ENCODE measurements at places on chromosomes 7 and 10. TPM values are rescaled to one million over a fixed set of nuclear protein-coding genes. Genes with fewer than 3 reads are reported as not detected.

NME8 gene
- not detected for total RNA-seq

SLC26A4 gene
- 0.47 TPM for total RNA-seq

MYPN gene
- total RNA-seq, result under 0.01 TPM

GPR22 gene
- total RNA-seq, result not detected

MMRN2 gene
- 1.5 TPM for total RNA-seq

NKX2-3 gene
- not detected for total RNA-seq

DPYSL4 gene
- 2.7 TPM for total RNA-seq

MOGAT3 gene
- total RNA-seq, result not detected

NUTM2E gene
- not detected for total RNA-seq

KLF14 gene
- total RNA-seq, result under 0.01 TPM

Data from bronchial smooth muscle cell (primary cell).